ENCODE measurements at places on chromosomes 11 and 22. TPM values are rescaled to one million over a fixed set of nuclear protein-coding genes. Genes with fewer than 3 reads are reported as not detected.

- DNase-seq: peak; percentile 60
These were observed 650 bp upstream of the MAPK11 start for GRCh38 chr22:50270666-50271394.

RIC3 gene
- 15.2 TPM for total RNA-seq

DNA sequence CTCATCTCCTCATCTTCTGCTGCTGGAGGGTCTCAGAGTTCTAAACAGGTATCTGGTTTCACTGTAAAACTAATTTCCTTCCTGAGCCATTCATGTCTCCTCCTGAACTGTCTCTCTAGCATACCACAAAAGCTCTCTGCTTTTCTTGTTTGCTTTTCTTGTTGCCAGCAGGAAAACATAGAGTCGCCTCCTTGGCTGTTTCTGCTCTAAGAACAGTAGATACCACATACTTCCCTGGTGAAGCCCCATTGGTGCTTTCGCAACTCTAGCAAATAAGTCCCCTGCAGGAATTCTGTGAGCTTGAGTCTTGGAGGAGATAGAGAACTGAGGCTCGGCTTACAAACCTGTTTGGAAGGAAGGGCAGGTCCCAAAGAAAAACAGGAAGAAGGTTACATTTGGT, 7.0 kb downstream of the DIXDC1 start:
- DNase-seq: no peak

DNA sequence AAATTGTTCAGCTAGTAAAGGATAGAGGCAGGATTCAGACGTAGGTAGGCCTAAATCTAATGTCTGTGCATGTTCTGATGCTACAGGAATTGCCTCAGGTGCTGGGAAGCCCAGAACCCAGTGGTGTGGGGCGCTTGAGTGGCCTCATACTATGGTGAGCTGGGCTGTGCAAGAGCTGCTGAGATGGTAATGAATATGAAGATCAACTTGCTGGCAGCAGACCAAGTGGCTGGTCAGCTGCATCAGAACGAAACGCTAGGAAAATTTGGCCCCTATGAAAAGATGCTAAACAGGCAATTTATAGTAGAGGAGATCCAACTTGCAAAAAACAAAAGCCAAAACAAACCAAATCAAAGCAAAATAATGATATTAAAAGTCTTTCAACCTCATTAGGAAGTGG, 102.7 kb downstream of the INSC start:
- DNase-seq: no peak

DNA sequence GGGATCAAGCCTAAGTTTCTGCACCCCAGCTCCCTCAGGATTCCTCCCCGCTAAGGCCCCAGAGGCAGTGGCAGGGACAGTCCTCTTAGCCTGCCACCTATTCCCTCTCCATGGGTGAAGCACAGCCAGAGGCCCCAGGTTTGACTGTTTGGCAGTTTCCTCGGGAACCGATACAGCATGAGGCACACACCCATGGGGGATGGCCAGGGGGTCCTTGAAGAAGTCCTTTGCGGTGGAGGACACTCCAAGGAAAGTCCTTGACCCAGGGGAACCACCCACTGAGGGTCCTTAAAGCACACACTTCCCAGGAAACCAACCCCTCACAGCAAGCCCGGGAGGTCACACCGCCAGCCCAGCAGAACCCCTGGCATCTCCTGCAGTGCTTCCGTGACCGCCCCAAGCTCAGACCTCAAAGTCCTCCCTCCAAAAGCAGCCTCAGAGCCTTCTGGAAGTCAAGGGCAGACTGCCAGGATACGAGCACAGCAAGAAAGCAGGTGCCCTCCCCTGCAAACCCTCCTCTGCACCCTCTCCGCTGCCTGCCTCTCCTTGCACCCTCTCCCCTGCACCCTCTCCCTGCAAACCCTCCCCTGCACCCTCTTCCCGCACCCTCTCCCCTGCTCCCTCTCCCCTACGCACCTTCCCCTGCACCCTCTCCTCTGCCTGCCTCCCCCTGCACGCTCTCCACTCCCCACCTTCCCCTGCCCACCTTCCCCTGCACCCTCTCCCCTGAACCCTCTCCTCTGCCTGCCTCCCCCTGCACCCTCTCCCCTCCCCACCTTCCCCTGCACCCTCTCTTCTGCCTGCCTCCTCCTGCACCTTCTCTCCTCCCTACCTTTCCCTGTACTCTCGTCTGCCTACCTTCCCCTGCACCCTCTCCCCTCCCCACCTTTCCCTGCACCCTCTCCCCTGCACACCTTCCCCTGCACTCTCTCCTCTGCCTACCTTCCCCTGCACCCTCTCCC, 1.4 kb downstream of the SIGIRR start:
- DNase-seq: no peak

GRCh38 chr22:20290578-20291248, 22.6 kb upstream of the RTN4R start:
- DNase-seq: no peak

GRCh38 chr11:12017865-12018453, 9.5 kb upstream of the DKK3 start:
- no peak for DNase-seq

HBD gene
- 0.51 TPM for total RNA-seq

DNA sequence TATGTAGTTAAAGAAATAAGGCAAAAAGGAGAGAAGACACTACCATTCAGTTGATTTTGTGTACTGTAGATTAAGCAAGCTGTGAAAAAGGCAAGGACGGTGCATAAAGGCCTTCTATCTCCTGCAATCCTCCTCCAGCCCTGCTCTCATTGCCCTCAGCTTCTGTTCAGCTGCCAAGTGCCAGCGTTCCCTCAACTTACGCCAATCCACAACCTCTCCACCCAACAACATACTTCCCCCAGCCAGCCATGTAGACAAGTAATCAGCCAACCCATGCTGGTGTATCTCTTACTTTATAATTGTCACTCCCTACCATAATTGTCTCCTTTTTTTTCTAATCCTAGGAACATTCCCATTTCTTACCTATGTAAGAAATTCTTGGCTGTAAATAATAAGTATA, 30.1 kb upstream of the ANO5 start:
- DNase-seq: no peak

DNA sequence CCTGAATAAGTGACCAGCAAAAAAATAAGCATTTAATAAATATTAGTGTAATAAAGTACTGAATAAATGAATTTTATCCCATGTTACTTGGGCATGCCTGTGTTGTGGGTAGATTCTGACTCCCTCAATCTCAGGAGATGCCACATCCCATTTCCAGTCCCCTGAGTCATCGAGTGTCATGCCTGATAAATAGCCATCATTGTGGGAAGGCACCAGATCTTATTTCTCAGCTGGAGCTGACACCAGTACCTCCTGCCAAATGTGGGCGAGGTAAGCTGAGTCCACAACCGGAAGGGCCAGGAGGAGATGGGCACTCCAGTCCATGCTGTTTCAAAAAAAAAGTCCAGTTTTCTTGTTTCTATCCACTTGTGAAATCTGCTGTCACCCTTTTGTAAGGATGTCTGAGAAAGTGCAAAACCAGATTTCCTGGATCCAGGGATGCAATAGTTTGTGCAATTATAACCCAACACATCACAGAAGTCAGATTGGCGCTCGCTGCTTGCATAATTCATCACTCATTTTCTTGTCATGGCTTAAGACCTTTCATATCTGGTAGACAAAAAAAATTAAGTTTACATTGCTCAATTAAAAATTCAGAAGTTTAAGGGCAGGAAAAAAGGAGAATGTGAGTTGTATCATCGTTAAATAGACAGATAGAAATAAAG, 311.6 kb downstream of the MIAT start:
- DNase-seq: no peak

Data from activated T-cell treated with anti-CD3 and anti-CD28 coated beads, Interleukin-2, amount 50 U/mL, for 4 hours (primary cell).